ENCODE measurements at places on chromosomes 7 and 10. TPM values are rescaled to one million over a fixed set of nuclear protein-coding genes. Genes with fewer than 3 reads are reported as not detected.

SYT15 gene
- 0.17 TPM for total RNA-seq

ZCWPW1 gene
- 0.75 TPM for total RNA-seq

ATE1 gene
- total RNA-seq, result 40.7 TPM

- no peak for DNase-seq
Observed at GRCh38 chr7:114718861-114719260, 203.0 kb upstream of the MDFIC start.

- peak; percentile 65 for DNase-seq
Observed at GRCh38 chr10:87635498-87636312, 24.0 kb upstream of the PAPSS2 start.

GRCh38 chr7:65798111-65799075 is 74.5 kb upstream of the VKORC1L1 start:
- no peak for DNase-seq

- DNase-seq, result no peak
Observed at GRCh38 chr7:138125598-138126111, 49.4 kb downstream of the AKR1D1 start.

DNA sequence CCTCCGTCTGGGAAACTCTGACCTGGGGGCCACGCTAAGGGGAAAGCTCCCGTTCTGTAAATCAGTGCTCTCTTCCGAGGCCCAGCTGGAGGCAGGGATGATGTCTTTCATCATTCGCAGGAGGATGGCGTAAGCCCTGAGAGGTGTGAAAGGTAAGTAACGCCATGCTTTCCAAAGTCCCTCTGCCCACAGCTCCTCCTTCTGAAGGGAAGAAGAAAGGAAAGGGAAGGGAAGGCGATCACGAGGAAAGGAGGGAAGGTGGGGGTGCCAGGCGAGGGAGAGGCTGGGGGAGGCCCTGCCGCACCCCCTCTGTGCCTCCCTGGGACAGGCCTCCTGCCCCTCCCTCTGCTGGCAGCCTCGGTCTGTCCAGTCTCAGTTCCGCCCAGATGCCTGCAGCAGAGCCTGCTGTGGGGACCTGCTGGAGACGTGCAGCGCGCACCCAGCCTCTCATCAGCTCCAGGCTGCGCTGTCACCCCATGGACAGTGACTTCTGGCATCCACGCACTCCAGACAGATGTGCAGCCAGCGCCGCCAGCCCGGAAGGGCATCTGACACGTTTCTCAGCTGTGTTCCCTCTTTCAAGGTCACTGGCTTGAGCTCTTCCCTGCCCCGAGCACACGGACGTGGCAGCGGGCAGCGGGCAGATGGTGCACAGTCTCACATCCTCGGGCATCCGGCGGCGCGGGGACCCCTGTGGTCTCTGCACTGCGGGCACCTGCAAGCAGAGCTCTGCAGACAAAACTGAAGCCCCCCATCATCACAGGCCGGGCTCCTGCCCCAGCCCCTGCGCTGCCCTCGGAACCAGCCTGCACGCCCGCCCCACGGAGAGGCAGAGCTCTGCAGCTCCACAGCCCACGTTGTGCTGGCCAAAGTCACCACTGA is 60.6 kb downstream of the INSIG1 start:
- DNase-seq, result no peak

- DNase-seq, result no peak
Observed at GRCh38 chr7:139889186-139889871, 60.3 kb downstream of the TBXAS1 start.

- peak; percentile 13 for DNase-seq
Observed at GRCh38 chr10:22103701-22104470, 100.4 kb upstream of the DNAJC1 start.

DNA sequence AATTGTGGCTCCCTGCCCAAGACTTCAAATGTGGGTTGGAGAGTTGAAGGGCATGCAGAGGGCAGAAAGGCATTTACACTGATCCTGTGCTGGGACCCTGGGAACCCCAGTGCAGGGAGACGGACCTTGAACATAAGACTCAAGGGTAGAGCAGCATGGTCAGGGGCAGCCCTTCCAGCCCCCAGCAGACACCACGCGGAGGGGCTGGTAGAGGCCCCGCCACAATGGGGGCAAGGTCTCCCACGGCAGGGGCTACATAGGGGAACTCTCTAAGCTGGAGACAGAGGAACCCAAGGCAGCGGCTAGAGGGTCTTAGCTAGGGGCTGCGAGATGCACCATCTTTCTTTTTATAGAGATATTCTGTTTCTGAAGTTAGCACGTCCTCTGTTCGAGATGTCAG is 45.2 kb upstream of the EBF3 start:
- no peak for DNase-seq

DNA sequence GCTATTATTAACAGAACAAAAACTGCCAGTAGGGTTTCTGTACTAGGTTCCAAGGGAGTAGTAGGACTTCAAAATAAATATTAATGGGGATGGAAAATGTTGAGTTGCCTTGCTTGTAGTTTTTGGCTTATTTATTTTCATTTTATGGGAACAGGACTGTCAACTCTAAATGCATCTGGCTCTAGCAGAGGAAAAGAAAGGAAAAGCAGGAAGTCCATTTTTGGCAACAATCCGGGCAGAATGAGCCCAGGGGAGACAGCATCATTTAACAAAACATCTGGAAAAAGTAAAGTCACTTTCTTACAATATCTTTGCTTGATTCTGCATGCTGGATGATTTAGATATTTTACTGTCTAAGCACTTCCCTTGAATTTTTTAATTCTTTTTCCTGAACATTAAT is 69.4 kb downstream of the NOC3L start:
- DNase-seq, result no peak

GRCh38 chr7:95917634-95918033 is 145.3 kb downstream of the DYNC1I1 start:
- no peak for DNase-seq

- DNase-seq, result no peak
Observed at GRCh38 chr10:78511324-78512204, 477.9 kb downstream of the RPS24 start.

DNA sequence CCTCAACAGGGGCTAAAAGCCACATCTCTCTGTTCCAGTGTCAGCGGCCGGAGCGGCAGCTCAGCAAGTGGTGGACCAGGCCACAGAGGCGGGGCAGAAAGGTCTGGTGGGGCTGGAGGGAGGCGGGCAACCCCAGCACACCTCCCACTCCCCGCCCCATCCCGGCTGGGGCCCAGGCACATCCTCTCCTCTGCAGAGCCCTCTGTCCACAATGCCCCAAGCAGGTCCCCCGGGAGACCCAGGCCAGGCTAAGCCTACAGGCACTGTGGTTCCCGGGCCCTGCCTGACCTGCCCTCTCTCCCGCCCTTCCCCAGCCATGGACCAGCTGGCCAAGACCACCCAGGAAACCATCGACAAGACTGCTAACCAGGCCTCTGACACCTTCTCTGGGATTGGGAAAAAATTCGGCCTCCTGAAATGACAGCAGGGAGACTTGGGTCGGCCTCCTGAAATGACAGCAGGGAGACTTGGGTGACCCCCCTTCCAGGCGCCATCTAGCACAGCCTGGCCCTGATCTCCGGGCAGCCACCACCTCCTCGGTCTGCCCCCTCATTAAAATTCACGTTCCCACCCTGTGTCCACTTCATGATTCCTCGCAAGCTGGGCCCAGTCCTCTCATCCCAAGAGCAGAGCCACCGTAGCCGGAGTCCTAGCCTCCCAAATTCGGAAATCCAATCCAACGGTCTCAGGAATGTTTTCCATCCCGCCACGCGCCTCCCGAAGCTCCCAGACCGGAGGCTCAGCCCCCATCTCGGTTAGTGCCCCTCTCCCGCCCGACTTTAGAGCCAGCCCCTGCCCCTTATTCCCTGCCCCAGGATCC is 2.1 kb downstream of the ADIRF start:
- DNase-seq, result no peak

- no peak for DNase-seq
Observed at GRCh38 chr7:1697499-1698125, 27.5 kb downstream of the ELFN1 start.

Data from NCI-H460 (cell line).